ENCODE measurements at places on chromosomes 5 and 9.

DNA sequence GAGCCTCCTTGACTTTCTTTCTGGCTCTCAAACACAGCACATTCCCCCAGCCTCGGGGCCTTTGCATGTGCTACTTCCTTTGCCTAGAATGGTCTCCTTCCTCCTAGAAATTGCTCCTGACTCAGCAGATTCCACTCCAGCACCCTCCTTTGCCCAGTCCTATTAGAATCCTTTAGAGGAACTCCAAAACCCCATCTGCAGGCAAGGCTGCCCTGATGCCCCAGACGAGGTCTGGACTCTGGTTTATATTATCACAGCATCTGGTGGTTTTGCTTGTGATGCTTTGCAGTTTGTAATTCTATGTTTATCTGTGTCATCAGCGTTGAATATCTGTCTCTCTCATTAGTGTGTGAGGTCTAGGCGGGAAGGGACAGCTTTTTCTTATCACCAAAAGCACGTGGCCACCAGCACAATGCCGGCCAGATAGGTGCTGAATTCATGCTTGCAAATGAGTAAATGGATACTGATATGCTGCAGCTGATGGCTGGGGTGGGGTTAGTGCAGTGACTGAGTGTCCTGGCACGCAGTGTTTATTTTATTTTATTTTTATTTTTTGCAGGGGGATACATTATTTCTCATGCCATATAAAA is 30.0 kb upstream of the ANKH start:
- DNase-seq: no peak

- no peak for DNase-seq
These were observed 138.4 kb upstream of the IER5L start for GRCh38 chr9:129316281-129317030.

GRCh38 chr5:6818594-6819511 is 105.6 kb downstream of the TENT4A start:
- no peak for DNase-seq

- DNase-seq: no peak
These were observed 122.5 kb downstream of the TRPM3 start for GRCh38 chr9:70998962-70999361.

- no peak for DNase-seq
These were observed 20.4 kb upstream of the RPS14 start for GRCh38 chr5:150469718-150470469.

DNA sequence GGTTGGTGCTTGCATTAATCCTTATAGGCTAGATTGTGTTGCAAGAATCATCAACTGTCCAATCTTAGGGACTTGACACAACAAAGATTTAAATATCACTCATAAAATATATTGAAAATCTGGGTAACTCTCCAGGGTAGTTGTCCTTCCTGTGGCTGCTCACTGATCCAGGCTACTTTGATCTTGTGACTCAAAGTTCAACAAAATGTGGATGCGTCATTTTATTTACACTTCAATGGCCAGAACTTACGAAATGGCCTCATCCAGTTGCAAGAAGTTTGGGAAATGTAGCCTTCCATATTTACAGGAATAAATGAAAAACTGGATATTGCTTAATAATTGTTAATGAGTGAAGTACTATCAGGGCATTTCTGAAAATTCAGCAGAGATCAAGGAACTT is 235.5 kb upstream of the ACTBL2 start:
- DNase-seq: no peak

Measured in stimulated activated CD4-positive, alpha-beta T cell treated with anti-CD3 and anti-CD28 coated beads, Interleukin-4, amount 100 ng/mL, for 1 hour (primary cell).